Pancreas (tissue), 10 donors: ENCODE measurements at places on chromosomes 4 and X.

DNA sequence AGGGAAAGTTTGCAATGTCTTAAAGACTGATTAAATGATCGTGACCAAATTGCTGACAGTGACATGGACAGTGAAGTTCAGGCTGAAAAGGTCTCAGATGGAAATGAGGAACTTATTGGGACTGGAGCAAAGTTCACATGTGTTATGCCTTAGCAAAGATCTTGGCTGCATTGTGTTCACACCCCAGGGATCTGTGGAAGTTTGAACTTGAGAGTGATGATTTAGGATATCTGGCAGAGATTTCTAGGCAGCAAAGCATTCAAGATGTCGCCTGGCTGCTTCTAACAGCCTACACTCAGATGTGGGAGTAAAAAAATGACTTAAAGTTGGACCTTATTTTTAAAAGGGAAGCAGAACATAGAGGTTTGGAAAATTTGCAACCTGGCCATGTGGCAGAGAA lies 21.4 kb downstream of the SCARB2 start:
- no peak for DNase-seq

DNA sequence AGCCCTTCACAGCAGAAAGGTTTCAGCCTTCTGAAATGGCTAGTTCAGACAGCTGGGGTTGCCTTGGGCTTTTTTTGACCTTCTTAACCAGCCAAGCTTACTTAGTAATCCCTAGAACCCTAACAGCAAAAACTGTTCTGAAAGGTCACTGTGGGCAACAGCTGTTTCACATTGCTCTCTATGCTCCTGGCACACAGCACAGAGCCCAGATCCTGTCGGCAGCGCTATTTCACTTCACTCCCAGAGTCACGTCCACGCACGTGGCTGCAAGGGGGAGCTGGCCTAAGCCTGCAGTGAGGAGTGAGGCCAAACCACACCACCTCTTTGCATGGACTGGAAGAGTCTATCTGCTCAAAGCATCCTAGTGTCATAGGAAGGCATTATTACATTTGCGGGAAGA lies 32.0 kb upstream of the STS start:
- DNase-seq = no peak

GRCh38 chrX:134186362-134187121 lies 50.4 kb upstream of the CCDC160 start:
- no peak for DNase-seq

DNA sequence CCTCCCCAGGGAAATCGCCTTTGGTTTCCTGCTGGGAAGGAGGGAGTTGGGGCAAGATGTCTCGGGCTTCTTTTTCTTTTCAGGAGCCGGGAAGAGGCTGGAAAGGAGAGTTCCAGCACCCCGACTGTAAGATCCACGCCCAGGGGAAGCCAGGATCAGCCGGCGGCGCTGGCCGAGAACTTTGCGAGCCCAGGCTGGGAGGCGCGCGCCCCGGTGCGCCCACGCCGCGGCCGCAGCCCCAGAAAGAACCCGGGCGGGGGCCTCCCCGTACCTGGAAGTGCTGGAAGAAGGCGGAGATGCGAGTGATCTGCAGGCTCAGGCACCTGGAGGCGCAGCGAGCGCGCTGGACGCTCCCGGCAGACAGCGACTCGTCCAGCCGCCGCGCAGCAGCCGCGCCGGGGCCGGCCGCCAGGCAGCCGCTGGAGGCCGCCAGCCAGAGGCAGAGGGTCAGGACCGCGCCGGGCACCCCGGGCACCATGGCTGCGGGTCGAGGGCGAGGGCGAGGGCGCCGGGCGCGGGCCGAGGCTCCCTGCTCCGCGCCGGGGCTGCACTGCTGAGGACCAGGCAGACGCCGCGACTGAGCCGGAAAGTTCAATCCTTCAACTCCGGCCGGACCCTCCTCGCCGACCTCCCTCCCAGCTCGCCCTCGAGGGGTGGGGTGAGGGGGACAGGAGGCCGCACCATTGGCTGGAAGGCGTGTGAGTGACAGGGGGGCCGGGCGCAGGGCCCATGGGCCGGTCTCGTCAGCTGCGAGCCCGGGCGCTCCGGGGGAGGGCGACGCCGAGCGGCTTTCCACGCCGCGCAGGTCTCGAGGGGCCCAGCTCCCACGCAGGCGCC lies at the start of gene ANOS1:
ANOS1 (minus strand) TSS at position 579 of the 837 bp plus-strand sequence; CDS start at position 478, 101 bp downstream.
- peak; percentile 52 for DNase-seq

DNA sequence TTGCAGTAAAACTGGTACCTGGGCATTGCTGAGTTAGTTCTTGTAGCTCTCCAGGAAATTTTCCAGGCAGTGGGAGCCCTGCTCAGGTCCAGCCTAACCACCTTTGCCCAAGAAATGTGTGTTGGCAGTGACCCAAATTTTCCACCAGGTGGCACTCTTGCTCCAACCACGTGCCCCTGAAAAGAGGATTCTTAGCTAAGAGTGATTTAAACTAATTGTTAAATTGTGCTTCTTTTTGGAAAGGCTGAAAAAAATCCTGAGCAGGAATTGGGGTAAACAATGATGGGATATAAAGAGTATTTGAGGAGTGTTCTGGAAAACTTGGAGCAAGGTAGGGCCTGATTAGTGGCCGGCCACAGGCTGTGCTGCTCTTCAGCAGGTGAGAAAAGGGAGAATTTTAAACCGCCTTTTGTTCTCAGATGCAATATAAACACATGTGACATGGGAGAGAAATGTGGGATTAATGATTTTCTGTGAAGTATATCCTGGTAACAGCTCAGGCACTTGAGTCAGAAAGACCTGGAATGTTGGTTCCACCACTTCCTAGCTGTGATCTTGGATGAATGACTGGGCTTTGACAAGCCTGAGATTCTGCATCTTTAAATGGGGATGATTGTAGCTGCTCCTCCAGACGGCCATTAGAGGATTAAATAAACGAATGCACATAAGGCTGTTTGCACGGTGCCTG lies 219.6 kb downstream of the PTTG2 start:
- peak; percentile 76 for DNase-seq

DNA sequence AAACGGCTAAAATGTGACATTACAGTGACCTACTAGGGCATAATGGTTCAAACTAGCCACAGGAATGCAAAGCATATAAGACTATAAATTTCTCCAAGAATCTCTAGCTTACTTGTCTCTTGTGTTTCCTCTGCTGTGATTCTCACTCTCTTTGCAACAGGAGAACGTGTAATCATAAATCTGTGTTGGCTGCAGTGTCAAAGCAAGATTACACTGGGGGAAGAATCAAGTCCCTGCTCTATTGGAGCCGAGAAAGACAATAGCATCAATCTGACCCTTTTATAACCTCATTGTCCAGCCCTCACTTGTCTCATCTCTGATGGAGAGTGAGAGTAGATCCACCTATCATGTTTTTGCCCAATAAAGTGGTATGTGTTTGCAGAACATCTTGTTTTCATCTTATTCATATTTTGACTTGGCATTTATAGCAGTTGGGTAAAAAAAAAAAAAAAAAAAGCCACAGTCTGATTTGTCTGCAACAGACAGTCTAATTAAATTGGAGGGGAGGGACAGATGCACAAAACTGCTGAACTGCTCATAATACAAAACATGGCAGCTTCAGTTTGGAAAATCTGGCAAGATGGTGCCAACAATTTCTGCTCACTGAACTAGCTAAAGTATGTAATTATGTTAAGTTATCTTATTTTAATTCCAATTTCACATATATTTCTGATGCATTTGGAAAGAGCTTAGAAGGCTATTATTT lies 165.0 kb upstream of the GABRA2 start:
- DNase-seq = no peak

DNA sequence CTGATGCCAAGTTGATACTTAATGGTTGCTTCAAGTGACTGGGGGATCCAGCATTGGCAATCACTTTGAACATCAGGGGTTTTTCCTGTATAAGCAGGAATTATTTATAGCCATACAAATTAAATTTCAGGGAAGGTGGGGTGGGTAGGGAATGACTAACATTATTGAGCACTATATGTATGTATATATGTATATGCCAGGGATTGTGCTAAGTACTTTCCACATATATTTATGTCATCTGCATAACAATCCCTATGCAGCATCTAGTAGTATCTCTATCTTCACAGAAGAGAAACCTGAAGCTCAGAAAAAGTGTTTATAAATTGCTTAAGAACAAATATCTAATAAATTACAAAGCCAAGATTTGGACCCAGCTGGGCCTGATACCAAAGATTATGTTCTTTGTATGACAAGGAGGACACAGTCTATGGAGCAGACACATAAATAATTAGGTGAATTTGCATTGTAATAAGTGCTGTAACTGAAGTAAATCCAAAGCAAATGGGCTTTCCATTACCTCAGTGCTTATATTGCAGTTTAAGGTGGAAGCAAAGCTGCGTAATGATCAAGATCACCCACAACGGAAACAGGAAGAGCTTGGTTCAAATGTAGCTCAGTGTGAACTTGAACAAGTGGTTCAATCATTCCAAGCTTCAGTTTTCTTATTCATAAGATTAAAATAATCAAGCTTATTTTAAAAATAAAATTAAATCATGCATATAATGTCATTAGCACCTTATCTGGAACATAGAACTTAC lies 18.9 kb upstream of the RASGEF1B start:
- DNase-seq = no peak

DNA sequence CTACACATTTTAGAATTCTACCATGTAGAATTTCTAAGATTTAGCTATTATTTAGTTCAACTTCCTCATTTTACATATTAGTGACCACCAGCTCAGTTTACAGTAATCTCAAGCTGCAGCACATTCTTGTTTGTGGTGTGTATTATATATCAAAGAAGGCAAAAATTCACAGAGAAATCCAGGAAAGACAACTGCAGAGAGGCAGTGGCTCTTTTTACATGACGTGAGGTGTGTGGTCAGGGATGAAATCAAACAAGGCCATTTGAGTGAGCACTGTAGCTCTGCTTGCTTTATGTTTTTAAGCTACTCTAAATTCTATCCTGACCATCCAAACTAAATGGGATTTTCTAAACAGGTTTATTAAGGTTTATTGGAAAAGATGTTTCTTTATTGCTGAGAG lies 71.1 kb downstream of the COL25A1 start:
- DNase-seq = no peak

- DNase-seq = peak; percentile 1
Measured at GRCh38 chrX:44344194-44344593, 722 bp upstream of the EFHC2 start.

- no peak for DNase-seq
Measured at GRCh38 chrX:71365356-71365874, 742 bp upstream of the TAF1 start.

GRCh38 chr4:108607079-108607815 lies 13.1 kb upstream of the RPL34 start:
- DNase-seq = no peak

DNA sequence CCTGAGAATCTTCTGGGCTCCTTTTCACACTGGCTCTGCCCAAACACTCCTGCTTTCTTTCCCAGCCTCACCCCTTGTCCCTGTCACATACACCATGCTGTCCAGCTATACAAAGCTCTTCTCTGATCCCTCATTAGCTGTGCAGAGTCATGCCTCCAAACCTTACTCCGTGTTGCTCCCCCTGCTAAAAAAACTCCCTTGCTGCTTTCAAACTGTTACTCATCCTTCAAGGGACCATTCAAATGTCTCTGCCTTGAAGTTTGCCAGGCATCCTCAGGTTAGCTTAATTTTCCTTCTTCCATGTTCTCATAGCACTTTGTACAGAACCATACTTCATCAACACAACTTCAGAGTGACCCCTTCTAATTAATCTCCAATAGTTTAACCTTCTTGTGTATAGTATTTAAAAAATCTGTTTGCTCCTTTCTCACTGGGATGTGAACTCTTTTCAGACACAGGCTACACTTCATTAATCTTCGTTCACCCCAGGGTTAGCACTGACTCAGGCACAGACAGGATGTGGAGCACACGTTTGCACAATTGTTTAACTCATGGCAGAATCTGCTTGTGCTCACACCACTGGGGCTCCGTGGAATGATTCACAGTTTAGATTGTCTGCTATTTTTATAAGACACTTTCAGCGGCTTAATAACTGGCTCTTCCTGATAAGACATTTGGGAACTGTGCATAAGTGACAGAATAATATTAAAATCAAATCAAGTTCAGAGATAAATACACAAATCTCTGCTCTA lies 21.4 kb upstream of the SEL1L3 start:
- no peak for DNase-seq

GRCh38 chrX:11363069-11363594 lies 69.9 kb downstream of the AMELX start:
- DNase-seq = no peak

GRCh38 chrX:154661170-154661569 lies 7.8 kb upstream of the CTAG2 start:
- DNase-seq = no peak

- no peak for DNase-seq
Measured at GRCh38 chr4:52234561-52235440, 183.7 kb downstream of the SPATA18 start.

DNA sequence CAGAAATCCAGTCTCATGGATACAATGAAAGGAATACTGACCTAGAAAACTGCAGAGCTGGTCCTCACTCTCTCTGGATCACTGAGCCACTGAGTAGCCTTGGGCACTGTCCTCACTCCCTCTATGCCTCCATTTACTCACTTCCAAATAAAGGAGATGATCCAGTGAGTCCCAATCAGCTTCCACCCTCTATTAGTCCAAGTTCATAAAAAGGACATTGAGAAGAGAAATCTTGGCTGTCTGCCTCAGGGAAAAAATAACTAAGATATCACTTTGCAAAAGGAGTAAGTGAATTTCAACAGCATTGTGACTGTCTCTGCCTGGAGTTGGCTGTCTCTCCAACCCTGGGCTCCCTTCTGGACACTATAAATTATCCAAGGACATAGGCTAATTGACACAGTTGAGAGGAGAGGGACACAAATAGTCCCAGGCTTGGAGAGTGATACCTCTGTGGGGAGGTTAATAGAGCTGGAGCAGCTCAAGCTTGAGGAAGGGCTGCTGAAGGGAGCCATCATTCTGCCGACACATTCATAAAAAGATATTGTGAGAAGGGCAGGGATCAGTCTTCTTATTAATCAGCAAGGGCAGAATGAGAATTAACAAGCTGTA lies 572.3 kb downstream of the RAB28 start:
- no peak for DNase-seq

DNA sequence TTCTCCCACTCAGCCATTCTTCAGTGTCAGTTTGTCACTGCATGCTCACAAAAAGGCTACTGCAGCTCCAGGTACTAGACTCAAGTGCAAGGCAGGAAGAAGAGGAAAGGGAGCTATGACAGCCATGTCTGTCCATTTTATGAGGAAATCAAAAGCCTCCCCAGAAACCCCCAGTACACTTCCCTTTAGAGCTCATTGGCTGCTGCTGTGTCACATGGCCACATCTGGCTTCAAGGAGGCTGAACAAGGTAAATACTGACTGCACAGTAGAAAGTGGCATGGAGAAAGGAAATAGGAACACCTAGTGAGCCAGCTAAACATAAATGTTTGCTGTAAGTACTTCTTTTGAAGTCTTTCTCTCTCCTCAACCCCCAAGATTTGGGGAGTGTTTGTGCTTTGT lies 67.2 kb upstream of the FRAS1 start:
- no peak for DNase-seq

DNA sequence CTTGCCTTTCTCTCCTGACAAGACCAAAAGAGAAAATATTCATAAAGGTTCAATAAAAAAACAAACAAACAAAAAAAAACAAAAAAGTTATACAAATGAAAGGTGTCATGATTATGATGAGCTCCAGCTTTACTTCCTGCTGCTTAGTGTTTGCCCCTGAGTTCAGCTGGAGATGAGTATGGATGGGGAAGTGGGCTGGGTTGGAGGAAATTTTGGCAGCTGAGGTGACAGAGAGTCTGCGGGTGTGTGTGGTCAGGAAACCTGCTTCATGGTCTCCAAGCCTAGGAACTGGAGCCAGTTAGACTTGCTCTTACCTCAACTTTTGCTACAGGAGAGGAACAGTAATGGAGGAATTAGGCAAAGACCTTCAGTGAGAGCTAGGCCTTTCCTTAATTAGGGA lies 4.3 kb upstream of the CYSLTR1 start:
- DNase-seq = no peak
